ENCODE measurements at places on chromosomes 1 and 21.

GRCh38 chr1:27887215-27888021 is 15.1 kb downstream of the THEMIS2 start:
- no peak for DNase-seq

DNA sequence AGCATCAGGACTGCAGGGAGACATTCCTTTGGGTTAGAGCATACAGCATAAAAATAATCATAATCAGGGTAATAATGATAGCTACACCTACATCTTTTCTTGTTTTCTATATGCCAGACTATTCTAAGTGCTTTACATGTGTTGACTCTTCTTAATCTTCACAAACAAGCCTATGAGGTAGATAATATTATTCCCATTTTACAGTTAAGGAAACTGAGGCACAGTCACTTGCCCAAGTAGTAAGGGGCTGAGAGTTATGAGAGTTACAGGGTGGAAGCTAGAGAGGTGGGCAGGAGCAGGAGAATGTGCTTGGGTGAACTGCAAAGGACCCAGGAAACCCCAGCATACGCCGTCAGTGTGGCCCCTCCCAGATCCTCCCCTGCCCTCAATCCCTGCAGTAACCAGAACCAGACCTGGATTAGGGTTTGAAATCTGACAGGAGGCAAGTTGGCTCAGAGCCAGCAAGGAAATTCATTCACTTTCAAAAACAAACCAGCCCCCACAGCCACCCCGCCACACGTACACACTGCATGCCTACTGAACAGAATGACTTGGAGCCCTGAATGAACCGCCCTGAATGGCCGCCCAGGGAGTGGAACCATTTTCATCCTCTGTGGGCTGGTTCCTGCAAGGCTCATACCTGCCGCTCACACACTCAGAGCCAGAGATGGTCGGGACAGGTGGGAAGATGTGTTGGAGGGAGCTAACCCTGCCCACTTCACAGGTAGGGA is 126.1 kb downstream of the TRABD2B start:
- DNase-seq = no peak

- DNase-seq = no peak
These were observed 6.3 kb downstream of the MORN1 start for GRCh38 chr1:2384941-2385481.

DNA sequence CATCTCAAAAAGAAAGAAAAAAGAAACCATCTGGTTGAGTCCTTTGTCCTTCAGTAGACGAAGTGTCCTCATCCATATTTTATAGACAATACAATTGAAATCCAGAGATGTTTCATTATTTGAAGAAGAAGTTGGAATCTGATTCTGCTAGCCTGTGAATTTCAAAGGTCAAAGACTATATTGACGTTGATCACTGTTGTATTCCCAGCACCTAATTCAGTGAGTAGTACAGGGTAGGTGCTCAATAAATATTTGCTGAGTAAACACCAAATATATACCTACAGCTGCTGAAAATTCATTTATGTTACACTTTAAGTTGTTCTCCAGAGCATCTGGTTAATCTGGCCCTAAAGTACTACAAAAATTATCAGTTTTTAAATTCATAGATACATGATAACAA is 135.2 kb downstream of the CACNA1E start:
- no peak for DNase-seq

- no peak for DNase-seq
These were observed 4.3 kb downstream of the CR1 start for GRCh38 chr1:207500306-207500705.

- no peak for DNase-seq
These were observed 75.7 kb upstream of the KCNJ15 start for GRCh38 chr21:38181096-38181495.

- no peak for DNase-seq
These were observed 20.7 kb downstream of the PLEKHA6 start for GRCh38 chr1:204338997-204339396.

- no peak for DNase-seq
These were observed 37.5 kb downstream of the CD46 start for GRCh38 chr1:207789386-207789785.

GRCh38 chr1:79133774-79134364 is 127.3 kb upstream of the ADGRL4 start:
- no peak for DNase-seq

DNA sequence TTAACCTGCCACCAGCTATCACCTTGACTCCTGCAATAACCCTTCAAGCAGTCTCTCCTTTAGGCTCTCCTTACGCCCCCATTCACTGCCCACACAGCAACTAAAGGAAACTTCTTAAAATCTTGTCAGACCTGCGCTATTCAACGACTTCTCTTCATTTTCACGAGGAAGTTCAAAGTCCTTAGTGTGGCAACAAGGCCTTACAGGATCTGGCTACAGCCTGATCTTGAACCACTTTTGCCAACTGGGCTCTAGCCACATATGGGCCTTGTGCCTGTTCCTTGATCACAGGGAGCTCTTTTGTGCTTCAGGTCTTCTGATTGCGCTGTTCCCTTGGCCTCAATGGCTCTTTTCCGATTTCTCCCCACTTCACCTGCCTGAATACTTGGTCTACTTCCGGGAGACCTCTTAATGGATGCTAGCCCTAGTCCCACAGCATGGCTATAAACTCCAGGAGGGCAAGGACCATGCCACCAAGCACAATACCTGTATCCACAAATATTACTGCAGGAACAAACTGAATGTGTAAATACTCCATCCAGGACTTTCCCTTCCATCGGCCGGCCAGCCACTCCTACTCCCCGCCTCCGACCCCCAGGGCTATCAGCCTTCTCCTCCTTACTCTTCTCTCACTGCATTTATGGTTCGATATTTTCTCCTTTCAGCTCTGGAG is 2.3 kb upstream of the CTNNBIP1 start:
- no peak for DNase-seq

DNA sequence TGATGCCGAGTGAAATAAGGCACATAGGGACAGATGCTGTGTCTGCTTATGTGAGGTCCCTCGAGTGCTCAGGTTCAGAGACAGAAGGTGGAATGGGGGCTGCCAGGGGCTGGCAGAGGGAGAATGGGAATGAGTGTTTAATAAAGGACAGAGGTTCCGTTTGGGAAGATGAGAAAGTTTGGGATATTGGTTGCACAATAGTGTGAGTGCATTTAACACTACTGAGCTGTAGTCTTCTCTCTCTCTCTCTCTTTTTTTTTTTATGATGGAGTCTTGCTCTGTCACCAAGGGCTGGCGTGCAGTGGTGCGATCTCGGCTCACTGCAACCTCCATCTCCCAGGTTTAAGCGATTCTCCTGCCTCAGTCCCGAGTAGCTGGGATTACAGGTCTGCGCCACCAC is 44.9 kb downstream of the TRAPPC10 start:
- no peak for DNase-seq

Measured in stimulated activated CD4-positive, alpha-beta T cell treated with anti-CD3 and anti-CD28 coated beads, Interleukin-2, amount 100 ng/mL, for 24 hours (primary cell).